Stimulated activated CD4-positive, alpha-beta T cell treated with anti-CD3 and anti-CD28 coated beads, Interleukin-2, amount 100 ng/mL, for 4 hours (primary cell): ENCODE measurements at places on chromosomes 6 and 20.

DNA sequence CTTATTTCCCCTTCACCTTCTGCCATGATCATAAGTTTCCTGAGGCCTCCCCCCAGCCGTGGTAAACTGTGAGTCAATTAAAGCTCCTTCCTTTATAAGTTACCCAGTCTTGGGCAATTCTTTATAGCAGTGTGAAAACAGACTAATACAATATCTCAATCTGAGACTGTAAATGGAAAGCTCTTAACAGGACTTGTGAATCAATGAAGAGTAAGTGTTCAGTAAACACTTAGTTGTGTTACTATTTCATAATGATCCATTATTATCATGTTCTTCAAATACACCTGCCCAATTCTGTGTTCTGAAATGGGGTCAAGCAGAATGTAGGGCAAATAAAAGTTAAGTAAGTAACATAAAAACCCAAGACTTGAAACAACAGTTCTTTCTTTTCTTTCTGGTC is 266.2 kb downstream of the TENT5A start:
- DNase-seq: no peak

DNA sequence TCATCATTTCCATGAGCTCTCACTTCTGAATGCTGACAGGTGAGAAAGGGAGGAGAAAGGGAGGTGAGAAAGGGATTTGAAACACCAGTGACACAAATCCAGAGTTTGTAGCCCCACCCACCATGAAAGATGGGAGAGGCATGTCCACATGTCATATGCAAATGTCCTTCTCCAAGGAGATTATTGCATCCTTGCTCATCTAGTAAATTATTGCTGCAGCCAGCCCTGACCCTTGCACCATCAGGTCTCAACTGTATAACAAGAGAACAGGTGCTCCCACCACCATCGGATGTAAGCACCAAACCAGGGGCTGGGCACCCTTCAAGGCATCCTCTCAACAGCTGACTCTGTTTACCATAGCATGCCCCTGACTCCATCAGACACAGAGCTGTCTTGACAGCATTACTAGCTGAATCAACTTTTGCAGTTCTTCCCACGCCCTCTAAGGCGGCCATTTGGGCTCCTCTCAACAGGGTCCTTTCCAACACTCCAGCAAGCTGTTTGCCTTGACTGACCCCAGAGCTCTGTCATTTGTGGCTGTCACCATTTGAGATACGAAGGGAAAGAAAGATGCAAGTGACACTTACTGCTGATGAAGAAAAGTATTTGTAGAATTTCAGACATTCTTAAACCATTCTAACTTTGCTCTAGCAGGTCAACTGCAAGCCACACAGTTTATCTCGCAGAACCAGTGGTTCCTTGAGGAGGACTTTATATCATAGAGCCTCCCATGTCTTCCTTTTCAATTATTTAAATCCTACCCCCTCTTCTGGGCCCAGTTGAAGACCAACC is 14.2 kb downstream of the GFOD1 start:
- DNase-seq: no peak

DNA sequence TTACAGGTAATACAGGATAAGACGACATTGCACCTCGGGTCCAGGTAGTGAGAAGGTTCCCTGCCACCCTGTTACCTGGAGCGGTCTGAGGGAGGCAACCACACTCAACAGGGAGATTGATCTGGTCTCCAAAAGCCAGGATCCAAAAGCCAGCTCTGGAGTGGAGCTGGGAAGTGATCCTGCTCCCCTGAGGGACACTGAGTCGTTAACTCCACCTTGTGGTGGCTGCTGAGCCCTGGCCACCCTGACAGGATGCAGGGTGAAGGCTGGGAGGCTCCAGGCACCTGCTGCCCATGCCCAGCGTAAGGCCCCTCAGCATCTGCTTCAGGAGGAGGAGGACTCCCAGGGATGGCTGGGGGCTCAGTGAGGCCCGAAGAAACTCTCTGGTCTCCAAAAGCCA is 38.7 kb upstream of the SLC22A2 start:
- DNase-seq: no peak

DNA sequence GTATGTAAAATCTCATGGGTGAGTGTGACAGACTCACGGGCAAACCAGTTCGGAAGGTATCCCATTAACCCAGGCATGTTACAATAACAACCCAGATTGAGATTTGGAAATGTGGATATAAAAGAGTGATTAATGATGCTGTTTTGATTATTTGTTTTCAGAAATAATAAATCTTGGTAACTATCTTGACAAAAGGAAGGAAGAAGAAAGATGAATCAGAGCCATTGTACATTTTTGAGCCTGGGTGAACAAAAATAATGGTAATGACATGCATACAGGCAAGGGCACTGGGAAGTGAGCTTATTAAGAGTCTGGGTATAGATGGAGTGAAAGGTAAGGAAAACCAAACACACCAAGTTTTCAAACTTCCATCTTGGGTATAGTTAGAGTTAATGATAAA is 862.0 kb downstream of the PHF3 start:
- DNase-seq: no peak

DNA sequence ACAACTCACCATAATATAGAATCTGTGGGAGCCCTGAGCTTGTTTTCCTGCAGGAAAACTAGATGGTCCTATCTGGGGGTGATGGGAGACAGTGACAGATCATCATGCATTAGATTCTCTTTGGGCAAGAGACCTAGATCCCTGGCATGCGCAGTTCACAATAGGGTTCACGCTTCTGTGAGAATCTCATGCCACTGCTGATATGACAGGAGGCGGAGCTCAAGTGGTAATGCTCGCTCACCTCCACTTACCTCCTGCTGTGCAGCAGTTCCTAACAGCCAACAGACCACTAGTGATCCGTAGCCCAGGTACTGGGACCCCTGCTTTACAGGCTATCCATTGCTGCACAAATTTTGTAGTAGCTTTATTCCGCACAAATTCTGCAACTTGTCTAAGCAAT is 84.5 kb downstream of the HIVEP2 start:
- DNase-seq: no peak

DNA sequence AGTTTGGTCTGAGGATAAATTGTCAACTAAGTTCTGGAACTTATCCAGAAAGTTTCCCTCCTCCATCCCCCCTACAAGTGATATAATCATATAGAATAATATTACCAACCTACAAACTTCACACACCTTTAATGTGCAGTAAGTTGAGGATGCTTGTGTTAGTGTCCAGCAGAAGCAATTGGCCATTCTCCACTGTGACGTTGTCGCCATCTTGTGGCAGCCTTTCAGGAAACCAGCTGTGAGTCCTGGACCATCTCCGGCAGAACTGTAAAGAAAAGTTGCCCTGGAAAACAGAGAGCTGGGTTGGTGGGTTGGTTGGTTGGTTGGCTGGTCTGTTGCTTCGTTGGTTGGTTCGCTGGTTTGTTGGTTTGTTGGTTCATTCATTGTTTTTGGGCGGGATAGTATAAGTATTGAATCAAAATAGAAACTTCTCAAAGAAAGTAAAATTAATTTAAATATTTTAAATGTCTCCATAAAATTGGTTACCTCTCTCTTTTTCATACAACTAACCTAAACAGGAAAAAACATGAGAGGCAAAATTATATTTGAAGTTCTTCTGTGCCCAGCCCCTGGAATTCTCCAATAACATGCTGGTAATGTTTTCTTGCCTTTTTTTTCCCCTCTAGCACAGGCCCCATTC is 127.5 kb downstream of the PKHD1 start:
- DNase-seq: no peak

DNA sequence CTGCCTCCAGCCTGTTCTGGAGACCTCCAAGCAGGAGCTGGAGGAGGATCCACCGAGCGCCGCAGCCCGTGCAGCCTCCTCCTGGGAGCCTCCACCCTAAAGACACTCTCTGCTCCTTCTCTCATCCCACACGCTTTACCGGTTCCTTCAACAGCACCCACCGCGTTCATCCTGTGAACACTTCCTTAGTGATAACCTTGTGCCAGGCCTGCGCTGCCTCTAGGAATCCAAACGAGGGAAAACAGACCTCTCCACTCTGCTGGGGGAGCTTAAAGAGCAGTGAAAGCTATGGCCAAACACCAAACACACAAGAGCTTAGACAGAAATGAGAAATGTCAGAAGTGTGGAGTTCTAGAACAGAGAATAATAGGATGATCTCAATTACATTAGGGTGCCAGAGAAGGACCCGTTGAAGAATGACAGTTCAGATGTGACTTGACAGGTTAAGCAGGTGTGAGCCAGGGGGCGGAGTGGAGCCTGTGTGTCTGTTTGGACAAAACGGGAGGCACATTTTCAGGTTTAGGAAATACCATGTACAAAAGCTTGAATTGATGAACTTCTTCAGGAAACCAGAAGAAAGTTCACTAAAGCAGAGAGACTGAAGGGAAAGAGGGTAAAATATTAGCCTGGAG is 28.5 kb upstream of the HLA-DRB5 start:
- no peak for DNase-seq

- no peak for DNase-seq
Observed at GRCh38 chr6:87763901-87764300, 61.9 kb upstream of the AKIRIN2 start.

GRCh38 chr6:6790393-6790792 is 201.9 kb downstream of the LY86 start:
- DNase-seq: no peak

DNA sequence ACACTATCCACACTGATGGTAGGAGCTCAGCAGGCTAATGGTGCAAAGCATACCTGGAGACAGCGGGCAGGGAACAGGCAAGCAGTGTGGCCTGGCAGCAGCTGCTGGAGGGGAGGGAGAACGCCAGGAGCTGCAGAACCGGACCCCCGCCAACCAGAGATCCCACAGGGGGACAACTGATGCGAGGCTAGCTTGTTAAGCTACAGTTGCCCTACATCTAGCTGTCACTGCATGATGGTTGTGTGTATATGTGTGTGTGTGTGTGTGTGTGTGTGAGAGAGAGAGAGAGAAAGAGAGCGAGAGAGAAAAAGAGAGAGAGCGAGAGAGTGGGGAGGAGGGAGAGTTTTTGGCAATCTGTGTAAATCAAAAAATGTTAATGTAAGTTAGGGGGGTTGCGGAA is 69.7 kb upstream of the NHSL1 start:
- DNase-seq: no peak

DNA sequence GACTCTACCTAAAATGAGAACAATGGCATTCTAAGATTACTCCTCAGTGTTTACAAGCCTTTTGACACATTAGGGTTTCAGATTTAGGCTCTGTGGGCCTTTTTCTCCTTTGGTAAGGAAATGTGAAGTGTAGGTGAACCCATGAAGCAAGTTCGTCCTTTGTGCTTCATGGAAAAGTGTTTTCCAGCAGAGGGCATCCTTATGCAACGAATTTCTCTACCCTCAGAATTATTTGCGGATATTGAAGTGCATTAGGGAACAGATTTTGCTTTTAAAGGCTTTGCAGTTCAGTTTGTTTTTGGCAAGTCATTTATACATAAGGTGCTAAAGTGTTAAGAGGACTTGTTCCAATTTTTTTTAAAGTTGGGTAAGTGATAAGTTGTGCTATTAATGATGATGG is 55.7 kb upstream of the FERMT1 start:
- DNase-seq: no peak

DNA sequence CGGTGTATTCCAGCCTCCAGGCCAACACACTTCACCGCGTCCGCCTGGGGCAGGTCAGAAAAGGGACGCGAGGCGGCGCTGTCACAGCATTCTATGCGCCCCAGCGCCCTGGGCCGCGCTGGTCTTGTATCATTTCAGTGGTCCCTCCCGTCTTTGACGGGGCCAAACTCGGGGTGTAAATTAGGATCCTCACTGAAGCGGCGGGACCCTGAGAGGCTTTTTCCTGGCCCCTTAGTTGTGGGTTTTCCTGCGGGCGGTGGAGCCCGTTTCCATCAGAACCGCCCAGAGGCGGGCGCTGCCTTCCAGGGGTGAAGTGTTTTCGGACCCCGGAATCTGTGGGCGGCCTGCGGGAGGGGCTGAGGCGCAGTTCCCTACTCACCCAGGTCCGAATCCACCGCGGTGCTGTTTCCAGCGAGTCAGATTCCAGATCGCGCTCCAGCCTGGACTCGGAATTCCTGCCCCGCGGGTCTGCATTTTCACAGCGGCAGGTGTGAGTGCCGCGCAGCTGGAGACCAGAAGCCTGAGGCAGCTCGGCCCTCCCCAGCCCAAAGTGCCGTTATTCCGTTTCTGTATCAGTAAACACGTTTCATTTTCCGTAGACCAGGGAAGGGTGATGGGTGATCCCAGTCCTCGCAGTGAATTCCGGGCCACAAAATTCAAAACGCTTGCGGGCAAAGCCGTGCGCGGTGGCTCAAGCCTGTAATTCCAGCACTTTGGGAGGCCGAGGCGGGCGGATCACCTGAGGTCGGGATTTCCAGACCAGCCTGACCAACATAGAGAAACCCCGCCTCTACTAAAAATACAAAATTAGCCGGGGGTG is 3.9 kb upstream of the MICB start:
- peak; percentile 52 for DNase-seq

- no peak for DNase-seq
Observed at GRCh38 chr6:101486124-101486523, 92.6 kb downstream of the GRIK2 start.

DNA sequence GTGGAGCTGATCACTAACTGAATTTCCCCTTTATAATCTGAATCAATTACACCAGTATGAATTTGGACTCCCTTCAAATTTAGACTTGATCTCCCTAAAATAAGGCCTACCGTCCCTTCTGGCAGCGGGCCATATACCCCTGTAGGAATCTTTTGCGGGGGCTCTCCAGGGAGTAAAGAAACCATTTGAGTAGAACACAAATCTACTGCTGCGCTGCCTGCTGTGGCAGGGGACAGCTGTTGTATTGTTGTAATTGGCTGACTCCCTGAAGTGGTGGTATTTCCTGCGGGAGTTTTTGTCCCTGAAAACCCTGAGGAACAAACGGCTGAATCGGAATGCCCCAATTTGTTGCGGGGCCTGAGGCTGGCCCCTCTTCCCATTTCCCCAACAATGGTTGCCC is 16.0 kb upstream of the PTCRA start:
- no peak for DNase-seq

GRCh38 chr6:164419099-164419498 is 890.3 kb downstream of the C6orf118 start:
- no peak for DNase-seq

GRCh38 chr6:38150681-38151296 is 331.3 kb downstream of the ZFAND3 start:
- DNase-seq: no peak

GRCh38 chr20:57391439-57392301 is 474 bp downstream of the RBM38 start:
- no peak for DNase-seq

DNA sequence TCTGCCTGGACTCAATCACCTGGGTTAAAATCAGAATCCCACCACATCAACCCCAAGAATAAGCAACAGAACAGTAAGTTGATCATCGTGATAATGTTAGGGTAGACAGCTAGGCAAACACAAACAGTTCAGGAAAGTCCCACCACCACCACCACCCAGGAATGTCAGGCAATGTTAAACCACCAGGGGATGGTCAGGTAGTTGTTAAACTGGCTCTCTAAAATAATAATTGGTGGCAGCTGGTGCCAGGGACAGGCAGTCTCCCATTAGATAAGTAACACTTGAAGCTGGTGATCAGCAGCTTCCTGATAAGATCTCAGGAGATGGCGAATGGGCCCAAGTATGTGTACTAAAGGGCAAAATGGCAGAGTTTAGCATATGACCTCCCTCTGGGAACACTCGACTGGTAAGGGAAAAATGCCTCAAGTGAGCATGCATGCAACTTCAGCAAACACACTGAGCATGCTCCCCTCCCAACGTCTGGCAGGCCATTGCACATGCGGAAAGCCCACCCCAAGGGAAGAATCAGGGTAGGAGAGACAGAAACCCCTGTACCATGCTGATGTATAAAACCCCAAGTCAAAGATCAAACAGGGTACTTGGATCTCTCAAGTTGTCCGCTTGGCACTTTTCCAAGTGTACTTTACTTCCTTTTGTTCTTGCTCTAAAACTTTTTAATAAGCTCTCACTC is 66.6 kb downstream of the IPCEF1 start:
- no peak for DNase-seq
